ENCODE measurements at places on chromosomes 5 and 9. TPM values are rescaled to one million over a fixed set of nuclear protein-coding genes. Genes with fewer than 3 reads are reported as not detected.

GRCh38 chr5:67617051-67617450, 420.5 kb upstream of the CD180 start:
- DNase-seq: no peak

PIP5K1B gene
- 2.7 TPM for total RNA-seq

KLHL3 gene
- total RNA-seq: 8.7 TPM

- DNase-seq: no peak
Measured at GRCh38 chr9:116243708-116244107, 90.1 kb downstream of the PAPPA start.

GRCh38 chr5:136453986-136454758, 88.8 kb upstream of the TRPC7 start:
- no peak for DNase-seq

DNA sequence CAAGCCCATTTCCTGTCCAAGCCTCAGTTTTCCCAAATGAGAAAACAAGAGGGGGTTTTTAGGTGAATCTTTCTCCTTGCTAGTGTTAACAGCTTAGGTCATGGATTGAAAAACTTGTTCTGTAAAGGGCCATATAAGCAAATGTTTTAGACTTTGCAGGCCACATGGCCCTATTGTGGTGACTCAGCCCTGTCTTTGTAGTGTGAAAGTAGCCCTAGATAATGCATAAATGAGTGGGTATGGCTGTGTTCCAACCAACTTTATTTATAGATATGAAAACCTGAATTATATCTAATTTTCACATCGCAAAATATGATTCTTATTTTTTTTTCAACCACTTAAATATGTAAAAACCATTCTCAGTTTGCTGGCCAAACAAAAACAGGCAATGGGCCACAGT, 6.9 kb upstream of the BARX1 start:
- no peak for DNase-seq

GRCh38 chr9:126347911-126348760, 21.5 kb downstream of the MVB12B start:
- no peak for DNase-seq

ESM1 gene
- total RNA-seq: 0.47 TPM

DNA sequence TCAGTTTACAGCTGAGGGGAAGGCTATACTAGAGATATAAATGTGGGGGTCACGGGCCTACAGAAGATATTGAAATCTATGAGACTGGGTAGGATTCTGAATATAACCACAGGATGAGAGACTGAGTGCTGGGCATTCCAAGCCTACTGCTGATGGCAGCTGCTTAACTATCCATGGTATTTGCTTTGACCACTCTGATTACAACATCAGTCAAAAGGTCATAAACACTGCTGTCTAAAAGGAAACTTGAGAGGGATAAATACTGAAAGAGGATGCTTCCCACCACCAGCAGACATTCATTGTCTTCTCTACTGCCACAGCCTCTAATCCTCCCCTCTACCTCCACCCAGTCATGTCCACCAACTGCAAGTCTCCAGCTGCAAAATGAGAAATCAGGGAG, 3.8 kb downstream of the ZNF622 start:
- DNase-seq: no peak

- peak; percentile 70 for DNase-seq
Measured at GRCh38 chr5:154405078-154405792, 40.6 kb upstream of the SAP30L start.

- no peak for DNase-seq
Measured at GRCh38 chr5:17267106-17267505, 49.7 kb downstream of the BASP1 start.

GRCh38 chr9:79257790-79258351, 313.9 kb upstream of the TLE4 start:
- DNase-seq: no peak

- no peak for DNase-seq
Measured at GRCh38 chr5:61882901-61883500, 423.0 kb upstream of the KIF2A start.

GRCh38 chr5:99955962-99956361, 579.2 kb upstream of the FAM174A start:
- DNase-seq: no peak

GRCh38 chr9:98533132-98533531, 175.6 kb downstream of the GABBR2 start:
- no peak for DNase-seq

- peak; percentile 39 for DNase-seq
Measured at GRCh38 chr5:142325725-142326479, 1.1 kb upstream of the SPRY4 start.

DNA sequence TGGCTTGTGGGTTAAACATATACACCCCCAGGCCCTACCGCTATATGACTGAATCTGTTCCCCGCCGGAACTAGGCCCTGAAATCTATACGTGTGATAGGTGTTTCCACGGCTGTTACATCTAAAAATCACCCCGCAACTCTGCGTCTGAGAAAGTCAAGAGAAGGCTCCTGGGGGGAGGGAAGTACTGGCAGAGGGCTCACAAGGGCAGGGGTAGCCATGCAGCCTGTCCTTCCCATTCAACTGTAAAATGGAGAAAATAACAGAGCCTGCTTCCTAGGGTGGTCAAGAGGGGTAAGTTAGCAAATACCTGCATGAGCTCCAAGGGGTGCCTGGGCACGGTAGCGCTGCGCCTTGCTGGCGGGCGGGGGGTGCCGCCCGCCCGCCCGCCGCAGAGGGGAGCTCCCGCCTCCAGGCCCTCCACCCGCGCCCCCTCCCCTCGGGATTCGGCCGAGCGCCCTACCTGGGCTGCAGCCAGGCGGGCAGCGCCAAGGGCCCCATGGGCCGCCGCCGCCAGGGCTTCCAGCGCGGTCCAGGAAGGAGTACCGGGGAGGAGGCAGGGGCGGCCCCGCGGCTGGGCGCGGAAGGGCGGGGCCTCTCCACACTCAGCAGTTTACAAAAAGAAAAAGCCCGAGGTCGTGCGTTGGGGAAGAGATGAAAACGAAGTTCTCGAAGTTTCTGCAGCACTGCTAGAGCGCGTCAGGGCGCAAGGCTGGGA, at the start of gene HACD4:
HACD4 (minus strand) TSS at position 550 of the 717 bp plus-strand sequence; CDS start at position 500, 50 bp downstream.
- no peak for DNase-seq

DNA sequence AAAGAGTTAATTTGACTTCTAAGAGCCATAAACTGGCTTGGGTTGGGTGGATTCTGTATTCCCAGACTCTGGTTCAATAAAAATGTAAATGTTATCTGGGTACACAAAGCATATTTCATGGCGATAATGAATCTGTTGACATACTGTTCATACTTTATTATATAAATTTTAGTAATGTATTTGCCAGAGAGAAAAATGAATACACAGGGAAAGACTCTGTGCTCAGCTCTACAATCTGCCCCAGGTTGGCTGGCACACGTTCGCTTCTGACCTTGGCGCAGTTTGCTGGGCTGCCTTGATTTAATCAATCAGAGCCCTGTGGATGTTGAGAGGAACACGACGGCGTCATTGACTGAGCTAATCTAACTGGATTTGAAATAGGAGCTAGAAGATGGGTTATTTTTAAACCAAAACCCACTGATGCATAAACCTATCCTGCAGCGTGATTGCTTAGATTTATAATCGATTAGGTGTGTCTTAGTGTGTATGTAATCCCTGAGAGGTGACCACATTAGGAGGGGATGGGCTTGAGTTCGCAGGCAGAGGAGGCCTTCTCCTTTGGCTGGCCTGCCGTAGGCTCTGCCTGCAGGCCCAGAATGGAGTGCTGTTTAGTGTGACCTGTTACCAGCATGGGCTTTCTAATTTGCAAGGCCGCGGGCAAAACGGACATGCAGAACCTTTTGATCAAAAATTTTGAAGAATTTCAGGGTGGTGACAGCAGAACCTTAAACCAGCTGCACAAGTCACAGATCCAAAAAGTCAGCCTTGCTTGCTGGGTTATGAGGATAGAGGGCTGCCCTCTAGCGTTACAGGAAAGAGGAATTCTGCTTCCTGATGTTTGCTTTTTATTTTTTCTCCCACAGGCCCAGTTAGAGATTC, 3.9 kb upstream of the ADCY2 start:
- no peak for DNase-seq

DNA sequence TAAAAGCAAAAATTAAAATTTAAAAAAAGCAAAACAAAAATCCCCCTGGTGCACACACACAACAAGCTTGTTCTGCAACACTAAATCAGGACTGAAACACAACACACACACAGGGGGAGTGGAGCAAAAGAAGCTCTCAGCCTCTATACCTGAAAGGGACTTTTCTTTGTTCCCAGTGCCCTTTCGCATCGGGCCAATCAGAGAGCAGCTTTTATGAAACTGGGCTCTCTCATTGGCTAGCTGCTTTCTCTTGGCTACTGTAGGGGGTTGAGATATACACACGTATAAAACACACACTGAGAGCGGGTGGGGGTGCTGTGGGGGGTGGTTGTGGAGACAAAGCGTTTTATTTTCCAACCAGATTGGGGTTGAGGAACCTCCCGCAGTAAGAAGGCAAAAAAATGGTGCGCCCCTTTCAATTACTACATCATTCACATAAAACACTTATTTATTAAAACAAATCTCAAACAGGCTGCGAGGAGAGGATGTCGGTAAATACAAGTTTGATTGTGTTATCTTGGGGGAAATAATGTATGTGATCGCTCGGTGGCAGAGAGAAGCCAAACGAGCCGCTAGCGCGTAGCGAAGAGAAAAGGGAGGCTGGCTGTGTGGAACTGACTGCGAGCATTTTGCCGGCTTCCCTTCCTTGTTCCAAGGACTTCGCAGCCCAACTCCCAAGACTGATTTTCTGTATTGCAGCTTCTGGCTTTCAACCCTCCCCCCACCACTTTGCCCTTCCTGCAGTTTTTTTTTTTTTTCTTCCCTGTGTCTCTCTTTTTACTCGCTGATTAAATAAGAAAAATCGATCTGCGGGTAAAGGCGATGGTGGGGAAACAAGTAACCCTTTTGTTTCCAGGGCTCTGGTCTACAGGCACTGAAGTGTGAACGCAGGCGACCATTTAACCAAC, 2.5 kb upstream of the ZNF608 start:
- peak; percentile 80 for DNase-seq

LTC4S gene
- total RNA-seq: 1.7 TPM

All from occipital lobe (tissue), 3 donors.